CD4-positive, alpha-beta T cell treated with Interleukin-17A for 4 hours (primary cell): ENCODE measurements at places on chromosomes 12 and 14.

DNA sequence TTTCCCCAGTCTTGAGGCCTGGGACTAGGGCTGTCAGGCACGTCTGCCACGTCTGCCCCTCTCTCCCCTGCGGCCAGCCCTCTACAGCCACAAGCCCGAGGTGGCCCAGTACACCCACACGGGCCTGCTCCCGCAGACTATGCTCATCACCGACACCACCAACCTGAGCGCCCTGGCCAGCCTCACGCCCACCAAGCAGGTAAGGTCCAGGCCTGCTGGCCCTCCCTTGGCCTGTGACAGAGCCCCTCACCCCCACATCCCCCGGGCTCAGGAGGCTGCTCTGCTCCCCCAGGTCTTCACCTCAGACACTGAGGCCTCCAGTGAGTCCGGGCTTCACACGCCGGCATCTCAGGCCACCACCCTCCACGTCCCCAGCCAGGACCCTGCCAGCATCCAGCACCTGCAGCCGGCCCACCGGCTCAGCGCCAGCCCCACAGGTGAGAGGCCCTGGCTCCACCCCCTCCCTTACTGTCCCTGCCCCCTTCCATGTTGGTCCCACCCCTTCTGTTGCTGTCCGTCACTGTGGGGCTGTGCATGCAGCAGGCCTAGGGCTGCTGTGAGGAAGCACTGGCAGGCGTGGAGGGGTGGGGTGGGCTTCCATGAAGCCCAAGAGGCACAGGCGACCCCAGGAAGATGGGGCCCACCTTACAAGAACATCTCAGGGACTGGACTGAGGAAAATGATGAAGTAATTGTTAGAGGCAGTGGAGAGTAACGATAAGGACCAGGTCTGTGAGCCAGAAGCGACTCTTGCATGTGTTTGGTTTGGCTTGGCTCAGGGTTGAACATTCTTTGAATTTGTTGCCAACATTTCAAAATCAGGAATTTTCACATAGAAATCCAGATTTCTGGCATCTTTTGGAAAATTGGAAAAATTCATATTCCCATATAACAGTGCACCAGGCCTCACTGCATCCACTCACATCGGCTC lies 16.8 kb downstream of the C12orf43 start:
- DNase-seq: no peak

DNA sequence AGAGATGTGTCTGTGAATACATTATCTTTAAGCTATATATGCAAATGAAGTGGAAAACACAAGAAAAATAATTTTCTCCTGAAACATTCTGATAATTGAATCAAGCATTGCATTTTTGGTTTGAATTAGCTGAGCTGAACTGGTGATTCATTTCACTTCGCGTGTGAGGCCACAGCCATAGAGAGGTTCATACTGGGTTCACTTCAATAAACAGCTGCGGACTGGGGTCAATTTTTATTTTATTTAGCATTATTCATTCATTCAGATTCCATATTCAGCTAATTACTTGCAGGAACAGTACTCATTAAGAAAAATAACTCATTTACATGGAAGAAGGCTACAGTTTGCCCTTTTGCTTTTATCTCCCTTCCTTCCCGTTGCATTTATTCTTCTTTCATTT lies 195.2 kb upstream of the LRIG3 start:
- DNase-seq: no peak

GRCh38 chr12:122834104-122834920 lies 945 bp upstream of the HIP1R start:
- DNase-seq: peak; percentile 40

GRCh38 chr12:41092115-41092514 lies 96.0 kb upstream of the PDZRN4 start:
- no peak for DNase-seq

- DNase-seq: no peak
Measured at GRCh38 chr14:95597784-95598211, 62.9 kb downstream of the GLRX5 start.

GRCh38 chr14:63956326-63956725 lies 103.5 kb downstream of the SYNE2 start:
- no peak for DNase-seq

DNA sequence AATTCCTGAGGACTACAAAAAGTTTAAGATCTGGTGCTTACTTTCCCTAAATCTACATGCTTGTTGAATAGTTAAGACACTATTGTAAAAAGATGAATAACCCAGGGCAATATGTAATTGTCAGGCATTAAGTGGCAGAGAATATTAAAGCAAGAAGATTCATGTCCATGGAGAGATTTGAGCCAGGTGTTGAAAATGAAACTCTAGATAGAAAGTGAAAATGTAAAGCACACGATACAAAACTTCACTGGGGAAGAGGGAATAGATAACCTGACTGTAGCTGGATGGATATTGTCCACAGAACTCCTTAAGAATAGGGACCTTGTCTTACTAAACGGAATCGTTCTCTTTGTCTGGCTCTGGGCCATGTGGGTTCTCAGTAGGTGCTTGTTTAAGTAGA lies 5.0 kb downstream of the CAND1 start:
- no peak for DNase-seq

DNA sequence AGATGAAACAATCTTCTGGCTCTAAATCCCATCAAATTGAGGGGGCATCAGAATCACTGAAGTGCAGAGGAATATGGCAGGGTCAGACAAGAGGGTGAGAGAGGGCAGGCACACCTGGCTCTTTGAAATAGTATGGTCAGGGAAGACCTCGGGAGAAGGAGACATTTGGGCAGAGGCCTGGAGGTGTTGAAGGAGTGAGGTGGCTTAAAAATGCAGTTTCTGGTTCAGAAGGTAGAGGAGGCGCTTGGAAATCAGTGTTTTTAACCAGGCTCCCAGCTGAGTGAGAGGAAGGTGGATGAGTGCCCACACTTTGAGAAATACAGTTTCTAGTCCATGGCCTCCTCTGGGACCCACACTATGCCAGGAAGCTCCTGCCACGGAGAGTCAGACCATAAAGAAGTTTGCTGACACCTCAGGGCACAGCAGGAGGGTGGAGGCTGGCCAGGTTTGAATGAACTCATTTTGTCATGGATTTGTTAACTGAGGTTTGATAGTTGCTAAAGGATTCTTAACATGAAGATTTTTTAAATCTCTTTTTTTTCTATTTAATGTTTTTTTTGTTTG lies 20.1 kb downstream of the NID2 start:
- DNase-seq: no peak

DNA sequence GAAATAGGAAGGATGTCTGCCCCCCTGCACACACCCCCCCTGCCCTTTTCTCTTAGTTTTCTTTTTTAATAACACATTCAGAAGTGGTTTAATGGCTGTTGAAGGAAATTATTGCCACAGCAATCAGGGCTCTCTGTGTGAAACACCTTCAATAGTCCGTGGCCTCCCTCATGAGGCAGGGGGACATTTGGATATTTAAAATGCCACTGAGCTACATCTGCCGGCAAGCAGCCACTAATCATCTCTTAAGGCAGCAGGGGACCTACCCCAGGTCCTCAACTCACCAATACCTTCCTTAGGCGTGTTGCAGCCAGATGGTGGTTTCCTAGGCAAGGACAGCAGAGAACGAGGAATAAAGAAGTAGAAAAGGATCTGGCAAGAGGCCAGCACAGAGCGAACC lies 283.2 kb downstream of the TTC8 start:
- DNase-seq: no peak

- no peak for DNase-seq
Measured at GRCh38 chr14:104804481-104805325, 3.8 kb downstream of the ZBTB42 start.

GRCh38 chr12:21849878-21850277 lies 75.4 kb upstream of the KCNJ8 start:
- no peak for DNase-seq

- DNase-seq: no peak
Measured at GRCh38 chr12:13229504-13229903, 33.0 kb downstream of the EMP1 start.

DNA sequence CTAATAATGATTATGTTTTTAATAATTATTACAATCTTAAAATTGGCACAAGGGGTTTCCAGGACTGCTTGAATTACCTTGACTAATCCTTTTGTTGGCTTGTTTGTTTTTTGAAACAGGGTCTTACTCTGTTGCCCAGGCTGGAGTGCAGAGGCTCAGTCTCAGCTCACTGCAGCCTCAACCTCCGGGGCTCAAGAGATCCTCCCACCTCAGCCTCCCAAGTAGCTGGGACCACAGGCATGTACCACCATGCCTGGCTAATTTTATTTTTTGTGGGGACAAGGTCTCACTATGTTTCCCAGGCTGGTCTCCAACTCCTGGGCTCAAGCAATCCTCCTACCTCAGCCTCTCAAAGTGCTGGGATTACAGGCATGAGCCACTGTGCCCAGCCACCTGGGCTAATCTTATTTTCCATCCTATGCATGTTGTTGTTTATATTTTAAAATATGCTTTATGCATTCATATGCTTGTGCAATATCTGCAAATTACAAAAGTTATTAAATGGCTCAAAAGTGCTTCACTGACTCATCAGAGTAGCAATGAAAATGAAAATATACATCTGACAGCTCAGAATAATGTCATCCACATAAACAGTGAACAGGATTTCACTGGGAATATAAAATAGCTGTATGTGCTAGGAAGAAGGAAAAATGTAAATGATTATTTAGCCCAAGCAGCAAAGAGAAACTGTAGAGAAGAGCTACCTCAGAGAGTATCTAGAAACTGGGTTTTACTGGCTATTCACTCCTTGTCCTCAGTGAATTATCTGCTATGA lies 24.8 kb upstream of the PLEKHG6 start:
- no peak for DNase-seq

- DNase-seq: no peak
Measured at GRCh38 chr12:113464452-113464775, 7.3 kb downstream of the LHX5 start.

- DNase-seq: no peak
Measured at GRCh38 chr12:38113991-38114390, 202.6 kb upstream of the ALG10B start.

- no peak for DNase-seq
Measured at GRCh38 chr12:127579446-127579845, 687.5 kb upstream of the TMEM132C start.

DNA sequence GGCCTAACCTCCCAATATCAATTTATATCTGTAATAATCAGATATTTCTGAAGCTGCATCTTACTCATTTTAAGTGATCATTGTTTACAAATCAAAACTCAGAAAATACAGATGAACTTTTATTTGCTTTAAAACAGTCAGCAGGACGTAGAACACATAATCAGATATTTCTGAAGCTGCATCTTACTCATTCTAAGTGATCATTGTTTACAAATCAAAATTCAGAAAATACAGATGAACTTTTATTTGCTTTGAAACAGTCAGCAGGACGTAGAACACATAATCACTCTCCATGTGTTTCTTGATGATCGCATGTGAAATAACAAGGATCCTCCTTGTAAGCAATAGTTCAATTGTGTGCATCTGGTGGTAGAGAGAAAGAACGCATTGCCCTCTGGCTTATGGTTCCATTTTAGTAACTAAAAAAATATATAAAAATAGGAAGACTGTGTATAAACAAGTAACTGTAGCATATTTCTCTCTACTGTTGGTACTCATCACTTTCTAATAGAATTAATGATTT lies 15.0 kb upstream of the TMTC2 start:
- no peak for DNase-seq

GRCh38 chr12:21940549-21941505 lies at the start of gene ABCC9:
ABCC9 (minus strand) TSS chr12:21941426; CDS start chr12:21936674, 4,752 bp downstream.
- DNase-seq: no peak

GRCh38 chr12:115456946-115457689 lies 773.1 kb upstream of the TBX3 start:
- DNase-seq: no peak

DNA sequence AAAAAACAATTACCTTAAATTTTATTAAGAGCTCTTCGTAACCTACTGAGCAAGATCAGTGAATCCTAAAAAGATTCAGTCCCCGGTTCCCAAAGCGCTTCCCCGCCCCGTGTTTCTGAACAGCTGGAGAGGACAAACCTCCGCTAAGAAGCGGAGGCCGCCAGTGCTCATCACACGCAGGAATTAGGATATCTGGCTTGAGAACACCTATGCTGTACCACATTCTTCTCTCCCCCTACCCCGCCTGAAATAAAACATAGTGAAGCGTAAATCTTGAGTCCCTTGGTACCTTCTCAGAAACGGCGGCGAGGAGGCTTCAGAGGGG lies 774 bp upstream of the WDR20 start:
- DNase-seq: no peak

GRCh38 chr12:30970559-30971197 lies 44.1 kb downstream of the TSPAN11 start:
- no peak for DNase-seq

DNA sequence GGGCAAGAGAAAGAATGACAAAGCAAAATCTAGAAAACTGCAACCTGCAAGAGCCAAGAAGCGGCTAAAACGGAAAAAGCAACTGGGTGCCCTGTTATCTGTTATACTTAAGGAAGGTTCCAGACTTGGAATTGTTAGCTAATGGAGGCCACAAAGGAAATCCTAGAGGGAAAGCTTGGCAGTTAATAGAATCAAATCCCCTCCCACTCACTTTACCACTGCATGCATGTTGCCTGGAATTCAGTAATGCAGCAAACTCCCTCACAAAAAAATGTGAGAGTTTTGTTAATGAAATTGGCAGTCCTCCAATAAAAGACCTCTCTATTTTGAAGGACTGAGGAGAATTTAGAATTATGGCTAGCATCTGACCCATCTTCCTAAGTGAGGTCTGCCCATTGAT lies 164.2 kb upstream of the SOX5 start:
- DNase-seq: no peak

- no peak for DNase-seq
Measured at GRCh38 chr14:77910506-77910905, 110.6 kb downstream of the ADCK1 start.

GRCh38 chr12:112102127-112102526 lies 6.5 kb downstream of the NAA25 start:
- DNase-seq: no peak

- DNase-seq: no peak
Measured at GRCh38 chr12:26740991-26741390, 92.0 kb downstream of the ITPR2 start.

- peak; percentile 52 for DNase-seq
Measured at GRCh38 chr14:99524804-99525698, 43.8 kb downstream of the CCNK start.

DNA sequence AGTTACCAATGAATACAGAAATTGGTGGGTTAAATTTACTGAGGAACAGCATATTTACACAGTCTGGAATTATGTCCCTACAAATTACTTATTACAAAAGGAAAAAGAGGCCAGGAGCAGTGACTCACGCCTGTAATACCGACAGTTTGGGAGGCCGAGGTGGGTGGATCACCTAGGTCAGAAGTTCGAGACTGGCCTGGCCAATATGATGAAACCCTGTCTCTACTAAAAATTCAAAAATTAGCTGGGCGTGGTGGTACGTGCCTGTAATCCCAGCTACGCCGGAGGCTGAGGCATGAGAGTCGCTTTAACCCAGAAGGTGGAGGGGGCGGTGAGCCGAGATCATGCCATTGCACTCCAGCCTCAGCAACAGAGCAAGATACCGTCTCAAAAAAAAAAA lies 52.6 kb downstream of the HECTD1 start:
- no peak for DNase-seq
